Endothelial cell of coronary artery (primary cell): ENCODE measurements at places on chromosomes 11 and 22. TPM values are rescaled to one million over a fixed set of nuclear protein-coding genes. Genes with fewer than 3 reads are reported as not detected.

Gene FSHB
- not detected in 2 replicates for total RNA-seq

Gene GRAMD4
- total RNA-seq, result 12.3 and 12.8 TPM in 2 replicates

Gene KCNQ1
- 0.09 TPM in 1 of 2 replicates, not detected in the other for total RNA-seq

Gene CLCF1
- total RNA-seq, result 2.7 and 3.3 TPM in 2 replicates

Gene IGLL1
- not detected in 2 replicates for total RNA-seq

Gene TBX10
- not detected in 2 replicates for total RNA-seq

Gene MMP12
- total RNA-seq, result 0.28 TPM in 1 of 2 replicates, not detected in the other

Gene HORMAD2
- not detected in 2 replicates for total RNA-seq

Gene KCNJ1
- not detected in 2 replicates for total RNA-seq

Gene AQP11
- total RNA-seq, result 0.27 and 0.47 TPM in 2 replicates

Gene STK33
- 0.19 and 0.45 TPM in 2 replicates for total RNA-seq

Gene GAS2
- total RNA-seq, result 1.2 and 1.5 TPM in 2 replicates

Gene INS
- total RNA-seq, result not detected in 2 replicates

Gene ACCS
- 3.1 and 5.7 TPM in 2 replicates for total RNA-seq

Gene ZNF214
- total RNA-seq, result 3.5 and 6.1 TPM in 2 replicates

Gene NAP1L4
- total RNA-seq, result 161 and 179 TPM in 2 replicates

Gene PGA5
- total RNA-seq, result not detected in 2 replicates

Gene FAM181B
- total RNA-seq, result under 0.01 TPM in 1 of 2 replicates, not detected in the other
